ENCODE measurements at places on chromosomes 1 and 21.

GRCh38 chr1:75765697-75766355 is 20.2 kb upstream of the RABGGTB start:
- no peak for DNase-seq

DNA sequence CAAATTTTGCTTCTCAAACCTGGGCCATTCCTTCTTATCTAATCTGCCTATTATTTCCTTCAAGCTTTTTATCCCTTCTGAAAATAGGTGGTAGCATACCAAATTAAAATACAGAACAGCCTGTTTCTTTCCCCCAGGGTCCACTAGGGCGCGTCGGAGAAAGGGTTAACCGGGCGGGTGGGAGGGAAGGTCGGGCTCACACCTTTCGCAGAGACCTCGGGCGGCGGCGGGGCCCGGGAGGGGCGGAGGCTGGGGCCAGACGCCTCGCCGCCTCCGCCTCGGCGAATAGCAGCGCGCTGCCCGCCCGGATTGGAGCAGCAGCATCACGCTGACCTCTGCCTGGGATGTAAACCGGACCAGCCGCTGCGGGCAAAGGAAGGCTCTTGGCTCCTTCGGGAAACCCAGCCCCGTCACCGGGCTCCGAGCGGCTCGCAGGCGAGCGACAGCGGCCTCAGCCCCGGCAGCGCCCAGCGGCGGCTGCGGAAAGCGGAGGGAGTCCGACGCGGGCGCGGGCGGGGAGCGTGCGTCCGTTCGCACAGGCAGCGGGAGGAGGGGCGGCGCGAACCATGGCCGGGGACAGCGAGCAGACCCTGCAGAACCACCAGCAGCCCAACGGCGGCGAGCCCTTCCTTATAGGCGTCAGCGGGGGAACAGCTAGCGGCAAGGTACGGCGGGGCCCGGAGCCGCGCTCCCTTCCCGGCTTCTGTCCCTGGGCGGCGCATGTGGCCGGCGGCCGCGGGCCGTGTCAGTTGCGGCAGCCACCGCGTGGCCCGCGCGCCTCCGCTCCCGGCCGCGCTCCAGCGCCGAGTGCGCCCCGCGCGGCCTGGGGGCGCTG is at the start of gene UCK2:
UCK2 (plus strand) TSS at position 347 of the 835 bp plus-strand sequence; CDS start at position 567, 220 bp downstream.
- DNase-seq = peak; percentile 90

- DNase-seq = no peak
Measured at GRCh38 chr1:175794586-175794985, 51.2 kb upstream of the TNR start.

DNA sequence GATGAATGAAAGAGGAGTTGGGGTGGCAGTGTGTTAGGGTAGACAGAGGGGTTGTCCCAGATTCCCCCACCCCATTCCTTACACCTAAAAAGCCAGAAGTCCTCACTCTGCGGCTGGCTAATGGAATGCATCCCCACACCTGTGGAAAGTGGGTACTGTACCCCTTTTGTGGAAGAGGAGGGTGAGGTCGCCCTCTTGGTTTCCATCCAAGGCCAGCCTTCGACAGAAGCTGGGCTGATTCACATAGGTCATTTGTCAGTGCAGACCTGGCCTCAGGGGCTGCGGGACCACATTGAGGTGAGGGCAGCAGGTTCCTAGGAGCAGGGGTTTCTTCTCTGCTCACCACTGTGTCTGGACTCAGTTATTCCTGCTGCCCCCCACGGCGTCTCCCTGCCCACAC is 671.6 kb downstream of the MATN1 start:
- no peak for DNase-seq

- DNase-seq = no peak
Measured at GRCh38 chr1:32919811-32920733, 18.9 kb upstream of the TMEM54 start.

DNA sequence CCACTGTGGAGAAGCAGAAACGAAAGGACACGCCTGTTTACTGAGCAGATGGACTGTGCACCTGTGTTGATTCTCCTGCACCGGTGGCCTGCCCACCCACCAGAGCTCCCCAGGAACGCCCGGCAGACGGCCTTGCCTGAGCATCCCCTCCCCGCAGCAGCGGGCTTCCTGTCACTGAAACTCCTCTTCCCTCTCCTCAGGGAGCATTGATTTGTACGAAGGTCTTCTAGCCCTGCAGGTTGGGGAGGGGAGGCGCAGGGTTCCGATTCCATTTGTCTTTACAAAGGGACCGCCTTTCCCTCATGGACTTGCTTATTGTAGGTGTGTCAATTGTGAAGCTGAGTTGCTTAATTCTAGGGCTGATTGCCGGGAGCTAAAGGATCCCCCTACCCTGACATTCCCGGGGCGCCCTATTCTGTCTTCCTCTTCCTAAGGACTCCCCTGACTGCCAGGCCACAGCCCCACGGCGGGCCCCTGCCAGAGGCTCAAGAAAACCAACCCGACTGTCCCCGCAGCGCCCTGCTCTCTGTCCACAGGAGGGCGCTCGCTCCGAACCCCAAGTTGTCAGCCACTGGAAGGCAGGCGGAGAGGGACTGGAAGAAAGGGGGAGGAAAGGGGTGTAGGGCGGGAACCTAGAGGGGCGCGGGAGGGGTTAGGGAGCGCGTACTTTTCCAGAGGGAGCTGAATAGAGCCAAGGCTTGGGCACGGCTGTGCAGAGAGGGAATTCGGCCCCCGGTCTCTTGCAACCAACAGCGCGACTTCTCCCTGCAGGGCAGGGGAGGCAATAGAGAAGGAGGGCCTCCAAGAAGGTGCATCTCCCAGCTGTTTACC is 2.8 kb downstream of the S100A6 start:
- no peak for DNase-seq

DNA sequence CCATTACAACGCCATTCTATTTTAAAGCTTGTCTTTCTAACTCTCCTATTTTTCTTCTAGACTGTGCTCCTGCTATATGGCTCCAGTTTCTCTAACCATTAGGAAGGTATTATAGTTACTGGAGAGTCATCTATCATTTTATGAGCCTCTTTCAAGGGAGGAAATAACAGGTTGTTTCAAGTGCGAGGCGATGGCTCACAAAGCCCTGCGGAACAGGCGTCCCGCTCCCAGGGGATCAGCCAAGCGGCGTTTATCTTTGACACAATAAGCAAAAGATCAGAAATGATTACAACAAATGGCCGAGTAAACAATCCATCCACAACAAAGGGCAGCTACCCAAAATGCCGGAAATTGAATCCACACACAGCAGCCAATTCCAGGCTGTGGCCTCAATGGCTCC is 249.5 kb upstream of the POU3F1 start:
- DNase-seq = no peak

Measured in osteocyte (in vitro differentiated cells).